ENCODE measurements at places on chromosomes 11 and 22.

- no peak for DNase-seq
These were observed 14.3 kb downstream of the BIRC2 start for GRCh38 chr11:102361086-102362031.

DNA sequence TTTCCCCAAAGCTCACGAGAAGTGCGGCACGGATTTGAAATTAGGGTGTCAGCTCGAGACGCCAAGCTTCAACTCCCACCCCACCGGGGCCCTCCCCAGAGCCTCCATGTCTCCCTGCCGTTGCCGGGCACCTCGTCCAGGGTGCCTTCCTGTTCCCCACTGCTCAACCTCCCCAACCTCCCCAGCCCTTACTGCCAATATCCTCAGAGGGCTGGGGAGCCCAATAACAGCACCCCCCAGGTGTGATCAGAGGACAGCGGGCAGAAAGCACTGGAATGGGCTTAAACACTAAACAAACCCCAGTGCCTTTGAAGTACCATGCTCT is 1336.4 kb downstream of the TBC1D22A start:
- DNase-seq, result no peak

- DNase-seq, result no peak
These were observed 406.2 kb upstream of the CADM1 start for GRCh38 chr11:115910379-115910778.

DNA sequence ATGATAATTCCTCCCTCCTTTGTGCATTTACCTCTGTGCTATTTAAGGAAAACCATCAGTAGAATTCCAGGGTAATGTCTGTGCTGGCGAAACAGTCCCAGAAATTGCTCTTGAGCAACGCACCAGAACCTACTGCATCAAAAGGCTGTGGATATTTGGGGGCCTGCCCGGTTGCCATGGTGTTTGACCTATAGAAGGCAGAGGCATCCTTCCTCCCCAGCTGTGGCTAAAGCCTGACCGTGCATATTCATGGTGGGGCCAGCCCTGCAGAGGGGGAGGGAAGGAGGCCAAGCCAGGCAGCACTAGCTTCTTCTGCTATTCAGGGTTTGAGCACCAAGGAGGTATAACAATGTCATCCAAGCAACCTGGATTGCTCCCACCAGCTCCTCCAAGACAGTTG is 215.0 kb upstream of the E2F8 start:
- no peak for DNase-seq

GRCh38 chr22:19070397-19071169 is 51.6 kb downstream of the DGCR2 start:
- no peak for DNase-seq

GRCh38 chr22:43305806-43306205 is 37.4 kb downstream of the SCUBE1 start:
- DNase-seq, result no peak

DNA sequence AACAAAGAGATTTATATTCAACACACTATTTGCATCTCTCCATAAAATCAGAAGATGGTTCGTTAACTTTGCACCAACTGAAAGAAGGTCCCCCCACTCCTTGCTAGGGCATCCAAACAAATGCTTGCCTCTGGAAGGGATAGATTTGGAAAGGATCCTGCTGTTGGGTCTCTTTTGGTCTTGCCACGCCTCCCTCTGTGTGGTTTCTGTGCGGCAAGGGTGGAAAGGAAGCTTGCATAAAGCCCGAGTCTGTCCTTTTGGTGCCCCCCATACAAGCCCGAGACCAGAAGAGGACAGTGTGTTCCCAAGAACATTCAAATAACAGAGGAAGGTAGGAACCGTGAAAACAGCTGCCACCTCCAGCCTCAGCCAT is 15.1 kb downstream of the SCGB1A1 start:
- no peak for DNase-seq

GRCh38 chr11:122253589-122254231 is 137.7 kb upstream of the BLID start:
- no peak for DNase-seq

- DNase-seq, result no peak
These were observed 31.9 kb upstream of the TLCD5 start for GRCh38 chr11:120293038-120293800.

GRCh38 chr22:20437613-20438426 is at the start of gene SCARF2:
Gene SCARF2 (minus strand): TSS chr22:20437825. CDS start chr22:20437754, 71 bp downstream.
- DNase-seq, result no peak

GRCh38 chr22:45575607-45576272 is 73.1 kb downstream of the FBLN1 start:
- no peak for DNase-seq

DNA sequence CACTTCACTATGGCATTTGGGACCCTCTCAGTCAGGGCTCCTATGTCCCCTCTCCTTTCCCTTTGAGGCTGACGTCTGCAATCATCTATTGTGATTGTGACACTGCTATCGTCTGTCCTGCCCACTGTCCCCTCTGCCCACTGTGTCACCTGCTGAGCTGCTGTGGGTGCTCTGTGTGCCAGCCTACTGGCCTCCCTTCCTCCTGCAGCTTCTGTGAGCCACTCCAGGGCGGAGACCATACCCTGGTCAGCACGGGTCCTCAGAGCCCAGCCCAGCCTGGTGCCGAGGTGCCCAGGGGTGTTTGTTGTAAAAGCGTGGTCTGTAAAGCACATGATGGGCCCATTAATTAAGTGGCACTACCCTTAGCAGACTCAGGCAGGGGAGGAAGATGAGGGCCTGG is 29.4 kb downstream of the MPPED1 start:
- DNase-seq, result no peak

DNA sequence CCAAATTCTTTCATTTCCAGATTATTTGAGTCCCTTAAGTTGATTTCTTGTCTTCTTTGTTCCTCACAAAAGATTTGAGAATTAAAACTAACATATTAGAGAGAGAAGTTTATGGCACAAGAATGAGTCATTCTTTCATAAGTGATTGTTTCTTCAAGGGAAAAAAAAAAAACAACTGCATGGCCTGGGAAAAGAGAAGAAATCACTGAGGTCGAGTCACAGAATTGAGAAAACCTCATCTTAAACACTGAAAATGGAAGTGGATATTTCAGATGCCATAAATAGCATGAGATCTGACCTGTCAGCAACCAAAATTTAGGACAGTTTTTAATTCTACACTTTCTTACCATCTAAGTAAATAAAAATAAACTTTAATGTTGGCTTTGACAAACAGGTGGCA is 87.2 kb downstream of the CWF19L2 start:
- DNase-seq, result no peak

DNA sequence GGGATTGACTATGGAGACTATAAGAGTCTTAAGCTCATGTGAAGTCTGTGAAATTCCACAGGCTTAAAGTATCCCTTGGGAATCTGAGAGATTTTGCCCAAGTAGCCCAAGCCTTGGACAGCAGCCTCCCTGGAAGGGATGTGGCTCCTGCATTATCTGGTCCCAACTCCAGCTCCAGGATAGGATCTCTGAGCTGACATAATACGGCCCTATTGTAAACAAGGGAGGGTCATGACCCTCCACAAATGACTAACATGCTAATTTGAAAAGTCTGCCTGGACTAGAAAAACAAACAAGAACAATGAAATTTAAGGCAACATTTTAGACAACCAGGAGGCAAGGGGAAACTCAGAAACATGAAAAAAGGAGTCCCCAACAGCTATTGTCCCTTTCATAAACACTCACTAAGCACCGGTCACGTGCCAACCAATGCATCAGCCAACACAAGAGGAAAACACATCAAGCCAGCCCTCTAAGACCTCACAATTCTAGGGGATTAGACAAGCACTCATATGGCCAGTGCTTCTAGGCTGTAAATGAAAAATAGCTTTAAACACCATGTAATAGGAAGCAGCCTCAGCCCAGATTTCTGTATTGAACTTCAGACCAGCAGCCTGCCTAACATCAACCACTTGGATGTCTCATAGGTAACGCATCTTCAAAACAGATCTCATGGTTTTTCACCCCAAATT is 101.2 kb upstream of the TIMP3 start:
- no peak for DNase-seq

- DNase-seq, result no peak
These were observed 989.3 kb downstream of the BRD1 start for GRCh38 chr22:48838376-48838775.

Data from SIG-M5 (cell line).